Islet precursor cell (in vitro differentiated cells): ENCODE measurements at places on chromosomes 3 and 15.
A peak's percentile ranks its signal among the peaks of the same experiment; 100 is the strongest.

GRCh38 chr3:71585887-71586809 is 2.6 kb upstream of the FOXP1 start:
- no peak for DNase-seq

DNA sequence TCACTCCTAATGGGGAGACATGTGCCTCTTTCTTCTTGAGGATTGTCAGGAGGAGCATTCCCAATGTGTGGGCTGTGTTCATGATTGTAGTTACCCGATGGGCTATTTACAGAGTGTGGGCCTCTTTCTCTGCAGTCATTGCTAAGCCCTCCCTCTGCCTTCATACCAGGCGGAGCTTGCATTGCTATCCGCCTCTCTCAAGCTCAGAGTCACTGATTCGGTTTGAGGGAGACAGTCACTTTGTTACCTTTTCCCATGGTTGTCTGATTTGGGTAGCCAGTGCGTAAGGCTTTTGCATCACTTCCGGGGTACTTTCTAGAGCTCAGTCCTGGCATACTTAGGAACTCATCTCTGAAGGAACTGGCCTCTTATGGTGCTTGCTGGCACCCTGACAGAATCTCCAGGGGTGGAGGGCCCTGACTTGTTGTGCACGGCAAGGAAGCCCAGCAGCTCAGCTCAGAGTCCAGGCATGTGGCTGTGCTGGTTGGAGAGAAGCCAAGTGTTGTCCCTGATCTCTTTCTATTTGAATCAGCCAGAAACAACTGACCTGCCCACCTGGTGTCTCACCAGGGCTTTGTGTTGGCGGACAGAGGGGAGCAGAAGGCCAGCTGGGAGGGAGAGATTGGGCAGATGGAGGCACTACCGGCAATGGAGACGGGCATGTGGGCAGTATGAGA is 79.8 kb downstream of the EPHB1 start:
- no peak for DNase-seq

- DNase-seq = peak; percentile 82
These were observed 101.2 kb upstream of the PTX3 start for GRCh38 chr3:157335233-157336076.

DNA sequence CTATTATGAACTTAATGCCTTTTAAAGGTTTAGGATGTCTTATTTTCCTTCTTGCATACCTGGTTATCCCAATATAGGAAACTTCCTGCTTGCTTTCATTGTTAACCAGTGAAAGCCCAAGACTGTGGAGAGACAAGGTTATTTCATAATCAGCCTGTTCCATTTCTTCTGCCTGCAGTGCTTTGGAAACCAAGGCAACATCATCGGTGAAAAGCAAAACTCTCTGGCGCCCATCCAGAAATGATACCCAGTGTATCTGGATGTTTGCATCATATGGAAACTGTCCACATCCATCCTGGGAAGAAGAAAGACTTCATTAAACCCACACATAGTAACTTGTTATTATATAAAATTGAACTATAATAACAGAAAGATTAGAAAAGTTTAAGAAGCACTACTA is 170.1 kb downstream of the VPS13C start:
- DNase-seq = no peak

- no peak for DNase-seq
These were observed 13.1 kb upstream of the RNF7 start for GRCh38 chr3:141725036-141725435.

GRCh38 chr3:32848215-32848614 is 30.4 kb downstream of the TRIM71 start:
- peak; percentile 86 for DNase-seq

DNA sequence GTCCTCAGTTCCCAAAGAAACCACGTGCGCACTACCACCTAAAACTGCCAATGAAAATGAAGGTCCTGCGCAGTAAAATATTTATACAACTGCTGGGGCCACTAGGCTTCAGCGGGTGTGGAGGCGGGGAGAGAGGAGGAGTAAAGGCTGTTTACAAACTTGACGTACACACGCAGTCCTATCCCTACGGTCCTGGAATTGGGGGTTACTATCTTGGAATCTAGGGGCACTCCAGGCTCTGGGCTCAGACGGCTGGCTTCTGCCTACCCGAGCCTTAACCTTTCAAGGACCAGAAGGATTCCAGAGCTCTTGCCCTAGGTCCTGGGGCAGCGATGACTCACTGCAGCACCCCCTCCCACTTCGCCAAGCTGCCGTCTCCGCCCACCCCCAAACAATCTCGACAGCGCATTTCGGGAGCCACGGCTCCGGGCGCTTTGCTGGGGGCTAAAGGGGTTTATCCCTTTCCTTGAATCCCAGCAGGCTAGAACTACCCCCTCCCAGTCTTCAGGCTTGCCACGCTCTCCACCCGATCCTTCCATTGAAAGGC is 3.0 kb downstream of the ADAMTS9 start:
- DNase-seq = peak; percentile 91

GRCh38 chr15:54150255-54150654 is 172.0 kb downstream of the UNC13C start:
- DNase-seq = peak; percentile 54

DNA sequence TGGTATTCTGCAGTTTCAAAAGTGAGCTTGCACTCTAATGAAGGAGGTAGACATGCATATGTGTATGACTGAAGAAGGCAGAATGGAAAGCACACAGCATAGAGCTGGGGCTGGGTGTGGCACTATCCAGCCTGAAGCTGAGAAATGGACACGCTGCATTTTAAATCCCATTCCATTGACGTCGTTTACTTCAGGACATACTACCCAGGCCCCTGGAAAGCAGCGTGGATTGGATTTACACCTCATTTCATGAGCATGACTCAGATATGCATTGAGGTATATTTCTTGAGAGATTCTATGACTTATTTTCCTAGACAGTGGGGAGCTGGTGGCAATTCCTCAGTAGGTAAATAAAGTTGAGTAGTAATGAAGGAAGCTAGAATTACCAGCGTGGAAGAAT is 101.4 kb downstream of the ABI3BP start:
- no peak for DNase-seq

DNA sequence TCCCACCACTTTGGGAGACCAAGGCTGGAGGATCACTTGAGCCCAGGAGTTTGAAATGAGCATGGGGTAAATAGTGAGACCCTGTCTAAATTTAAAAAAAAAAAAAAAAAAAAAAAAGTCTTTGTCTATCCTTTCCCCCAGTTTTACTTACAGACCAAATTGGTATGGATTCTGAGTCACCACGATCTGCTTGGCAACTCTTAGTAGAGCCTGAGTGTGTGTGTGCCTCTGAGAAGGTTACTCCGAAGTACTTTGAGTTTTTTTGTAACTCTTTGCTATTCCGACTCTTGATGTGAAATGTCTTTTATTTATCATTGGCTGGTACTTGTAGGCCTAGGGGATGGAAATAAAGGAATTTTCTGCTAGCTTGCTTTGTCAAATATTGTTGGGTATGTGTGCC is 63.3 kb downstream of the RBM6 start:
- DNase-seq = no peak

DNA sequence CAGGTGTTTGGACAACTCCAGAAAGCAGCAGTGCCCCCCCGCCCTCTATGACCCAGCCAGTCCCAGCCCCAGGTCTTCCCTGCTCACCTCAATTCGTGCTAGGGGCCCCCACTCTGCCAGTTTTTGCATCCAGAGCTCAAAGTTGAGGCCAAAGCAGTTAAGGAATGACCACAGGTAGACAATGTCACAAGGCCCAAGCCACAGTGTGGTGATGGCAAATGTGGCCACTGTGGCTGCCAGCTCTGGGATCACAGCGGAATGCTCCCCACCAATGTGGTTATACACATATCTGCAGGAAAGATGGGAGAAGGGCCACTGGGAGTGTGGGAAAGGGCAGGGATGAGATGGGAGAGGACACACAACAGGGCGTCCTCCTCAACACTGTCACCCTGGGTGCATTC is 8.2 kb downstream of the KLHL40 start:
- peak; percentile 14 for DNase-seq

- no peak for DNase-seq
These were observed 6.4 kb upstream of the GALK2 start for GRCh38 chr15:49163678-49164077.

- DNase-seq = no peak
These were observed 98.9 kb downstream of the MAGI1 start for GRCh38 chr3:65939801-65940246.
